Stimulated activated CD4-positive, alpha-beta T cell treated with anti-CD3 and anti-CD28 coated beads, Interleukin-15, amount 100 ng/mL, for 1 hour (primary cell): ENCODE measurements at places on chromosomes 7 and 10.

DNA sequence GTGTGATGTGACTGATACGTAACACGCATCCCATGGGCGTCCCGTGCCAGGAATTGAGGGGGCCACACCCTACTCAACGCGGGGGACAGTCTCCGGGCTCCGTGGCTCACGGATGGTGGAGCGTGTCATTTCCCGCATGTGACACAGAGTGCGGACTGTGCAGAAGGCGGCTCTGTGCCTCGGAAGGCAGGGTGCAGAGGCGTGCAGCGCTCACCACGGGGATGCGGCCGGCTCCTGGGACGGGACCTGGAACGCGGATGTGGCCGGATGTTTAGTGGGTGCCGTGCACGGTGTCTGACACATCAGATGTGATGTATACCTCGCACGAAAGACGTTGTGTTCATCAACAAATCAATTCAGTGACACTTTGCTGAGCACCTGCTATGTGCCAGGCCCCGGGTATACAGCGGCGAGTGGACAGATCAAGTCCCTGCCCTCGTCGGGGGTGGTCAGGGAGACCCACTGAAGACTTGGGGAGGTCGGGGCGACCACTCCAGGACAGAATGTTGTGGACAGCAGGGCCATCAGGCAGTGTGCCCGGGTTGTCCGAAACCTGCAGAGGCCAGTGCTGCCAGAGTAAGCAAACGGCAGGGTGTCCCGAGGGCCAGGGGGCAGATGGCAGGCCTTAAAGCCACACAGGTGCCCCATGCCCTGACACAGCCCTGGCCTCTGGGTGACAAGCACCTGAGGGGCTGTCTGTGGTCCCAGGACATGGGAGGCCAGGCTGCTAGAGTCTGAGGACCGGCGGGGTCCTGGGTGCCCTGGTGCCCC, 38.1 kb downstream of the MICALL2 start:
- no peak for DNase-seq

DNA sequence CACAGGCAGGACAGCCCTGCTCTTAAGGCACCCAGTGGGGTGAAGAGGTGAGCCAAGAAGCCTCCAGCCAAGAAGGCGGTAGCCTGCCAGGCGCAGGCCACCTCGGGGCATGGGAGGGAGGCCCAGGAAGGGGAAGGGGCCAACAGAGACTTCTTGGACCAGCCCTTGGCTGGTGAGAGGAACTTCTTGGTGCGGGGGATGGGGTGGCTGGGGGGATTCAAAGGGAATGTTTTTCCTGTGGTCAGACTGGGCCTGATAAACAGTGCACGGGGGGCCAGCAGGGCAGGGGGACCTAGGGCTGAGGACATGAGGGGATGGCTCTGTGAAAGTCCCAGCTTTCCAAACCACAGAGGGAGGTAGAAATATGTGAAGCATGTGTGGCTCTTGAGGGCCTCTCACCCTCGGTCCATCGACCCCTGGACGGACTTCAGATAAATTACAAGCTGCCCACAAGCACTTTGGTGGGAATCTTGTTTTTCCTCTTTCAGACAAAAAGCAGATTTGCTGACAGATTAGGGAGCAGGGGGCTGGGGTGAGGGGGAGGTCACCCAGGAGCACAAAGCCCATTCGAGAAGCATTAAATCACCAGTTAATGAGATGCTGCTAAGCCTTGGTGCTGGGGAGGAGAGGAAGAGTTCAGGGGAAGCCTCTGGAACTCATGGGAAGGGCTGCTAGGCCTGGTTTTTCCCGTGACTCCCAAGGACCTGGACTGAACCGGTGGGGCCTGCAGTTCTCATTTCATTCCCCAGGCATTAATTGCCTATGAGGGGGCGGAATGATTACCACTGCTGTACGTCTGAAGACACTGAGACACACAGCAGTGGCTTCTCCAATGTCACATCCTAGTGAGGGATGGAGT, 11.3 kb downstream of the CRYGN start:
- no peak for DNase-seq

GRCh38 chr7:128233471-128233870, 7.6 kb upstream of the LEP start:
- no peak for DNase-seq

GRCh38 chr7:101377189-101377736, 14.6 kb downstream of the COL26A1 start:
- DNase-seq = no peak

DNA sequence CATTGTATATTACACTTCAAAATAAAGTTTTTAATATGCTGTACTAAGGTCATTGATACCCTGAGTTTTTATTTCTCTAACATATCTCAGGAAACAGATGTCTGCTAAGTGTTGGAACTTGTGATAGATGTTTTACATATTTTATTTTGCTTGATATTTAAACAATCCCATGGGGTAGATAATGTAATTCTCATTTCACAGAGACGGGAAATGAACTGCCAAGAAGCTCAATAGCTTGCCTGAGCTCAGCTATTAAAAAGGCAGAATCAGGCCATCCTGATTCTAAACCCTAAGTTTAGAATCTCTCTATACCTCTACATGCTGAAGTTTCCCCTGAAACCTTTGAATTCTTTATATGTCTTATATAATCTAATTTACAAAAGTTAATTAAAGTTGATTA, 126.3 kb downstream of the LRRC18 start:
- DNase-seq = no peak

DNA sequence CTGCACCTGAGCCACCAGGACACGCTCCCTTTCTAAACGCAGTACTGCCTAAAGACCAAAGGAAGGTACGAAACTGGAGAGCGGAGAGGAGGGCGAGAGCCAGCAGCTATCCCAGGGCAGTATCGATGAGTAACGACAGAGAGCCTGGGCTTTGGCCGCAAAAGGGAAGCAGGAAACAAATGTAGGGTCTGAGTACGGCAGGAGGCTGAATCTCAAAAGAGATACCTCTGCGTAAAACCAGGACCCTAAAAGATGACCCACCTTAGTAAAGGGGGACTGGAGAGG, 20.4 kb downstream of the PARP12 start:
- no peak for DNase-seq

DNA sequence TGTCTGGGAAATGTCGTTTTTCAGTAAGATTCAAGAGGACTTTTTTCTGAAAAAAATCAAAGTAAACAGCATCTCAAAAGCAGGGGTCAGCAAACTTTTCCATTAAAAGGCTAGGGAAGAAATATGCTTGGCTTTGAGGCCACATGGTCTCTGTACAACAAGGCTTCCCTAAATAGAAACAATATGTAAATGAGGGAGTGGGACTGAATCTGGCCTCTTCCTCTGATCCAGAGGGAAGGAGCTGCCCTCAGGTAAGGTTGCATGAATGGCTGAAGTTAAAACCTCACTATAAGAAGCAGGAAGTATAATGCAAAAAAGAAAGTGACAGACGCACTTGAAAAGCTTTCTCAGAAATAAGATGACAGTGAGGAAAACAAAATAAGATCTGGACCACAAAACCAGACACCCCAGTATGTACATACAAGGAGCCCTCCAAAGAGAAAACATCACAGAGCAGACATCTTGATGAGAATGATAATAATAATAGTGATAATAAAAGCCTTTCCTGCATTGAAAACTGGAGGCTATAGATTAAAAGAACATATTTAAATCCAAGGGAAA, 115.2 kb downstream of the PLXNA4 start:
- DNase-seq = no peak

GRCh38 chr7:105877736-105878135, 1.3 kb upstream of the ATXN7L1 start:
- no peak for DNase-seq

GRCh38 chr7:131961054-131961680, 404.7 kb upstream of the PODXL start:
- no peak for DNase-seq

DNA sequence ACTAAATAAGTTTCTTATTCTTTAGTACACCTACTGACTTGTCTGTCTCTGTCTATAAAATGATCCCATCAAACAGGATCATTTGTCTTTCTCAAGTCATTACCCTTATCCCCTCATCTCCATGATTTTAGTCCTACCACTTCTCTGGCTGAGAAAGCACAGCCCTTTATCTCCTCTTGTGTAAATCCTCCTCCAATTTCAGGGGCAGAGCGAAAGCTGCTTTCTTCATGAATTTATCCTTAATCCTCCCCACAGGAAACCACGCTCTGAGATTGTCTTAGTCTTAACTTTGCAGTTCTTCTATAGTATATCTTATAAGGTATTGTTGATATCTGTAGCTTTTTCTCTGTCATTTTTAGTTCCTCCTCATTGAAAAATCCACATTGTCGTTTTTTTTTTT, 239.7 kb upstream of the PLXDC2 start:
- DNase-seq = no peak

- DNase-seq = no peak
Observed at GRCh38 chr7:104841798-104842197, 172.2 kb upstream of the KMT2E start.

DNA sequence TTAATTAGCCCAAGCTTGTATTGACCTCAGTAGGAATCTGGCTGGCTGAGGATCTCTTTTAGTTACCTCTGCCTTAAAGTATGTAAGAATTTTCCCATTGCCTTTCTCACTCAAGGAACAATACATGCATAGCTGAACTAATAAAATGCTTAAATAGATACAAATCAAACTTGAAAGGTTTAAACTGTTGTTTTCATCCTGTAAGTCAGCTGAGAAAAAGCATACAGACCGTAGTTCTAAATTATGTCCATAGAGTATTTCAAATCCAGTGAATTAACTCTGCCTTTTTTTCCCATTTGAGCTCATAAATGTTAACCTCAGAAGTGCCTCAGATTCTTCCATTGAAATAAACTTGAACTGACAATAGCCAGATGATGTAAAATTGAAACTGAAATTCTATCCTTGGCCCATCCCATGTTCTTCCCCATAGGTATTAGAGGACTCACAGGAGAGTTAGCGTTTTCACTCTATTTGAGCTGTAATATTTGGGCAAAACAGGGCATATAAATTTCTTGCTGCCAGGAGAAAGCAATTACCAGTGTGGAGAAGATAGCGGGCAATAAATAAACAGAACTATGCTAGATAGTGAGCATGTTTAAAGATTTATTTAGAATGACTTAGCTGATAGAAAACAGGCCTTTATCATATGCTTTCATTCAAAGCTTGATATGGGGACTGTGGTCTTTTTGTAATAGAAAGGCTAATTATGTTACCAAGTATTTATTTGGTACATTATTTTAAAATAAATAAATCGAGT, 163.7 kb downstream of the WNT2 start:
- no peak for DNase-seq

- no peak for DNase-seq
Observed at GRCh38 chr10:128511284-128511683, 385.1 kb upstream of the MKI67 start.

GRCh38 chr7:13055732-13056368, 368.4 kb downstream of the ARL4A start:
- no peak for DNase-seq

DNA sequence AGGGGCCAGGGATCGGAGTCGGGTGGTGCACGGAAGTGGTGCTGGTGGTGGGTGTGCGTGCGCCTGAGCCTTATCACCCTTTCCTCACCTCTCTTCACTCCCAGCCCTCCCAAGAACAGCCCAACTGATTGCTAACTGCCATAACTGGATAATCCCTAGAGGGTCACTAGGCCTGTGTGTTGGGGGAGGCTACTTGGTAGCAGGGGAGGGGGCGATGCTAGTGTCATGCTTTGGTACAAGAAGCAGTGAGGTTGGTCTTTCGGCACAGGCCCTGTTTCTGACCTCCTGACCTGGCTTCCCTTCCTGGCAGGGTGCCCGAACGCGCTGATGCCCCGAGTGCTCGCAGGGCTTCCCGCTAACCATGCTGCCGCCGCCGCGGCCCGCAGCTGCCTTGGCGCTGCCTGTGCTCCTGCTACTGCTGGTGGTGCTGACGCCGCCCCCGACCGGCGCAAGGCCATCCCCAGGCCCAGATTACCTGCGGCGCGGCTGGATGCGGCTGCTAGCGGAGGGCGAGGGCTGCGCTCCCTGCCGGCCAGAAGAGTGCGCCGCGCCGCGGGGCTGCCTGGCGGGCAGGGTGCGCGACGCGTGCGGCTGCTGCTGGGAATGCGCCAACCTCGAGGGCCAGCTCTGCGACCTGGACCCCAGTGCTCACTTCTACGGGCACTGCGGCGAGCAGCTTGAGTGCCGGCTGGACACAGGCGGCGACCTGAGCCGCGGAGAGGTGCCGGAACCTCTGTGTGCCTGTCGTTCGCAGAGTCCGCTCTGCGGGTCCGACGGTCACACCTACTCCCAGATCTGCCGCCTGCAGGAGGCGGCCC, 652 bp downstream of the KAZALD1 start:
- peak; percentile 45 for DNase-seq

GRCh38 chr7:134710511-134710853, 63.8 kb downstream of the BPGM start:
- no peak for DNase-seq

DNA sequence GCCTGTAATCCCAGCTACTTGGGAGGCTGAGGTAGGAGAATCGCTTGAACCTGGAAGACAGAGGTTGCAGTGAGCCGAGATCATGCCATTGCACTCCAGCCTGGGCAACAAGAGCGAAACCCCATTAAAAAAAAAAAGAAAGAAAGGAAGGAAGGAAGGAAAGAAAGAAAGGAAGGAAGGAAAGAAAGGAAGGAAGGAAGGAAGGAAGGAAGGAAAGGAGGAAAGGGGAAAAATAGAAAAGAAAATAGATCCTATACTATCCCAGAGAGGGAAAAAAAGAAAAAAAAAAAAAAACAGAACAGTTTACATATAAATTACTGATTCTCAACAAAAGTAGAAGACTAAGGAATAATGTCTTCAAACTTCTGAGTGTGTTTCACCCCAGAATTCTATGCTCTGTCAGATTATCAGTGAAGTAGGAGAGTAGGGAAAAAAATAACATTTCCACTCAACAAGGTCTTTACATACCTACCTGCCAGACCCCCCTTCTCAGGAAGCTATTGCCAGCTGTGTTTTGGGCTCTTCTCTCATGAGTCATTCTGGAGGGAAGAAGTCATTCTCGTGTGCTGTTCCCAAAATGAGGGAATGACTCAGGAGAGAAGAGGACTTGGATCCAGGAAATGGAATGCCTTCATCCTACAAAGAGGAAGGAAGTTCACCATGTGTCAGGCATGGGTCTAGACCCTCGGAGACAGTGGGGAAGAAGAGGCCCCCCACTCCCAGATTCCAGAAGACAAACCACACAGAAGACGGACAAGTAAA, 20.9 kb downstream of the RGS10 start:
- no peak for DNase-seq

GRCh38 chr10:78574547-78574946, 494.2 kb upstream of the ZMIZ1 start:
- no peak for DNase-seq

DNA sequence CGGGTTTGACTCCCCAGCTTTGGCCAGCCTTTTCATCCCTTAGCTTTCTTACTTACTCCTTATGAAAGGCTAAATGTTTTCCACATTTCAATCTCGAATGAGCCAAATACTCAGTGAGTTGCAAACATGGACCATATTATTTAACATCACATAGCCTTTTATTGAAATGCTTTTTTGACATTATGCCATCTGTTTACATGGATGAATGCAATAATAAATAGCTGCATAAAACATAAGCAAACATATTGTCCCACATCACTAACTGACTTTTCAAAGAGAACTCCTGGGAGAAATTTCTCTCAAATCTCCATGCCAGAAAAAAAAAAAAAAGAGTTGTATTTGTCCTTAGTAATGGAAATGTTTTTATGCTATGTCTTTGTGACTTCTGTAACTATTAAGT, 134.9 kb downstream of the LSMEM1 start:
- DNase-seq = no peak
